Stimulated activated CD4-positive, alpha-beta T cell treated with anti-CD3 and anti-CD28 coated beads, Interleukin-15, amount 100 ng/mL, for 1 hour (primary cell): ENCODE measurements at places on chromosomes 6 and 20.
A peak's percentile ranks its signal among the peaks of the same experiment; 100 is the strongest.

- no peak for DNase-seq
Observed at GRCh38 chr6:159736908-159737307, 9.6 kb downstream of the WTAP start.

GRCh38 chr6:6793388-6794250 lies 205.1 kb downstream of the LY86 start:
- no peak for DNase-seq

DNA sequence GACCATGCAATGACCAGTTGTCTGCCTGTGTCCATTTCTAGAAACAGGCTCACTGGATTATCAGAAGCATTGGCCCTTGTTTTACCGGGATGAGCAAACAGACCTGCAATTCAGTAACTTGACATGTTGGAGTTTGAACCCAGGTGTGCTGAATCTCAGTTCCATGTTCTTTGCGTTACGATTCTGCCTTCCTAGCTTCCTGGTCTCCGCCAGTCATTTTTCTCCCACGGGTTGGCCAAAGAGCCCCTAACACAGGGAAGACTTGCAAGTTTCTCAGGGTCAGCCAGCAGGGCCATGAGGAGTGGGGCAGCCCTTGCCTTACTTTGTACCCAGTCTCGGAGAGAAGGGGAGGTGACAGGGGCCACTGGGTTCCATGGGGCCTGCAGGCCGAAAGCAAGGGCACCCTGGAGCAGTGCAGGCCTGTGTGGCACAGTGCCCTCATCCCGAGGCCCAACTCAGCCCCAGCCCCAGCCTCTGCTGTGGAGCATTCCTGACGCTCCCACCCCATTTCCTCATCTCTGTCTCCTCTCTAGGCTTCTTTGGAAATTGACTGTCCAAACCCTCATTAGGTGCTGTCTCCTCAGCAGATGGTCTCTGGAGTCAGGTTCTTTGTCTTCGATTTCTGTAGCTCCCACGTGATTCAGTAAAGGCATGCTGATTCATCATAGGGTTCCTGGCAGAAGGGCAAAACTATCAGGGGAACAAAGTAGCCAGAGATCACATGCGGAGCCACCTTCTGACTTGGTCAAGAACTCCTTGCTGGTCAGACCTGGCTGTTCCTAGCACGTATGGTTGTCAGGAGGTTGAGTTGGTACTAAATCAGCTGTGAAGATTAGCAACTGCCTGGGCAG lies 23.6 kb downstream of the CDS2 start:
- no peak for DNase-seq

GRCh38 chr6:105691081-105691480 lies 288.2 kb upstream of the PREP start:
- no peak for DNase-seq

- no peak for DNase-seq
Observed at GRCh38 chr20:38152175-38152620, 12.9 kb downstream of the TGM2 start.

GRCh38 chr20:11232896-11233295 lies 559.1 kb upstream of the JAG1 start:
- DNase-seq: no peak

DNA sequence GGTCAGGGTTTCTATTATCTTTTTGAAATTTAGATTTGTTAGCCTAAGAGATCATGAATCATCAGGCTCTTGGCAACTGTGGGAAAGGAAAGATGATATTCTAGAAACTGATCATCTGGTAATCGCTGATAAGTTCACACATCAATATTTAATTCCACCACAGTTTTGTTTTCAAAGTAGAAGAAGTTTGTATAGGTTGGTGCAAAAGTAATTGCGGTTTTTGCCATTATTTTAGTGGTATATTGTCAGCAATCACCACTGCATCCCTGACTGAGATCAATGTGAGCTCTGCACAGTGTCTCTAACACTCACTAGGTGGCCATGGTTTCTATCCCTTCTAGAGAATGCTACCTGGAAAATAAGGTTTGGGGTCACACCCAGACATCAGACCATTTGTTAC lies 17.0 kb upstream of the PXDC1 start:
- DNase-seq: no peak

DNA sequence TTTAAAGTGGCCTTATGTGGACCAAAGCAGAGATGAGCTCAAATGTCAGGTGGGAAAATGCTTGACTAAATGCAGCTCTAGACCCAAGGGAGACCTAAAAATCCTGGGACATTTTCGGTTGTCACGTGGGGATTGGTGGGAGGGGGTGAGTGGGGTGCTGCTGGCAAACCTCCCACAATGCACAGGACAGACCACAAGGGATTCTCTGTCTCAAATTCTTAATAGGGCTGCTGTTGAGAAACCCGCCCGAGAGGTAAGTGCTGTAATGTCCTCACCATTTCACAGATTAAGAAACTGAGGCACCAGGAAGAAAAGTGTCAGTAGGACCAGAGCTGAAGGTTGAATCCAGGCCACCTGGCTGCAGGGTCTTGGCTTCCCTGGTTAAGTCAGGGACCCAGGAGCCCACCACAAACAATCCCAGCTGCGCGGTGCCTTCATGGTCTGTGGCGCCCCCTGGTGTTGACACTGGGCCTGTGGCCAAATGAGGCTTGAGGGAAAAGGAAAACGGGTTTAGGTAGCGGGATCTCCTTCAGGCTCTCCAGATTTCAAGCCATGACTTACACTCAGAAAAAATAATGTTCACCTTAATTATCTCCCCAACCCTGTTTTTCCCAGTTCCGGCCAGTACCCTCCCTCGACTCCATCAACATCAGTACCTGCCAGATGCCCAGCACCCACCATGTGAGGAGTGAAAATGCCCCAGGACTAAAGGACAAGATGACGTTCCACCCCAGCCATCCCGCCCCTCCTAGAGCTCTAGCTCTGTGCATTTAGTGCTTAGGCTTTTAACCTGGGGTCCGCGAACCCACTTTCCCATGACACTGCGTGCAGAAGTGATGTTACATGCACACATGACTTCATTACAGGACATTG lies 7.2 kb downstream of the HLA-G start:
- peak; percentile 41 for DNase-seq

- no peak for DNase-seq
Observed at GRCh38 chr6:24408719-24409410, 6.1 kb downstream of the MRS2 start.

GRCh38 chr6:81572020-81572419 lies 180.5 kb downstream of the TENT5A start:
- DNase-seq: no peak

DNA sequence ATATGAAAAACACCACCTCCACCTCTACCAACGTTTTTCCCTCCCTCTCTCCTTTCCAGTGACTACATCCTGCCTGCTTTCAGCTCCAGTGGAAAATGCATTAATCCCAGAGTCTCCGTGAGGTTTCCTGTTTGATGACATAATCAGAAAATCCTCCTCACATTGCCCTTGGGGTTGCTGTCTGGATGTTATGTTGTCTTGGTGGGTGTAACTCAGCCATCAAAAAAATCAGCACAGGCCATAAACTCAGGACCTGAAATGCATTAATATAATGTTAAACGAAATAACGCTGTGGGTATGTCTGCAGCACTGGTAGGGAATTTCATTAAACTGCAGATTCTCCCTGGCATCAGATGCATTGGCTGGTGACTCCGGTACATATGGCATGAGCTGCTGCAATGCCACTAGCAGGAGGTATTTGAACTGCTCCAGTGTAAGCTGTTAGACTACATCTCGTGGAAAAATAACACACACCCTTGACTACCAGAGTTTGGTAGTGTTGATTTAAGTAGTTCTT lies 297.8 kb downstream of the PRL start:
- DNase-seq: no peak

GRCh38 chr6:22029171-22029570 lies 267.7 kb downstream of the PRL start:
- DNase-seq: no peak

- DNase-seq: no peak
Observed at GRCh38 chr6:7479801-7480266, 61.6 kb upstream of the DSP start.

- no peak for DNase-seq
Observed at GRCh38 chr6:45808917-45809316, 206.7 kb downstream of the CLIC5 start.

GRCh38 chr6:161029195-161029809 lies 37.7 kb downstream of the MAP3K4 start:
- DNase-seq: no peak

DNA sequence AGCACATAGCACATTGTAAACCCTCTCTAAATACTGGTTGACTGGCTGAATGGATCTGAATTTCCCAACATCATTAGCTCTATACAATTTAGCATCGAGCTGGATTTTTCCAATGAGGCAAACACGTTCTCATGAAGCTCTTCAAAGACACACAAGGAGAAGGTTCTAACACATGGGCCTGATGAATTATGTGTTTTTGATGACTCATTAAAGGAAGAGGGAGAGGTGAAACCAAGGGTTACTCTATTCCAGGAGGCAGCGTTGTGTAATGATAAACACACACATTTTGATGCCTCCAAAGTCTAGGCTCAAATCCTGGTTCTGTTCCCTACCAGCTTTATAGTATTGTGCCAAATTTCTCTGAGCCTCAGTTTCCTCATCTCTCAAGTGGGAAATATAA lies 84.3 kb downstream of the PFDN4 start:
- no peak for DNase-seq

GRCh38 chr20:1696521-1697209 lies 39.1 kb upstream of the SIRPG start:
- no peak for DNase-seq

DNA sequence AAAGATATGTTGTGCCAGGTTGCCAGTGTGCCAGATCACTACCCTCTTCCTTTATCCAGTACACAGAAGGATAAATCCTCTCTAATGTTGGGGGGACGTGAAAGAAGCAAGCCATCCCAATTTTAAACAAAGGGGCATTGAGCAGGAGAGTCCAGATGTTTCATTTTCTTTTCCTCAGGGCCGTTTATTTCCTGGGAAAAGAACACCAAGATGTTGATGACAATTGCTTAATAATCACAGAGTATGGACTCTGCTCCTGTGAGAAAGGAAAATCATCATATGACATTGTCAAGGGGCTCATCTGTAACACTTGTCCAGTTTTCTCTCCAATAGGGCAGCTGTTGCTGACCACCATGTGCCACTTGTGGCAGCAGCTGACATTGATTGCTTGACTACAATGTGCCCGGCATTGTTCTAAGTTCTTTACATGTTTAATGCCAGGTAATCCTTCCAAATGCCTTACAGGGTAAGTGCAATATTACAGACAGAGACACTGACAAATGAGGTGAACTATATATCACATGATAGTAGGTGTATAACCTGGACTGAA lies 161.4 kb downstream of the CD109 start:
- no peak for DNase-seq

DNA sequence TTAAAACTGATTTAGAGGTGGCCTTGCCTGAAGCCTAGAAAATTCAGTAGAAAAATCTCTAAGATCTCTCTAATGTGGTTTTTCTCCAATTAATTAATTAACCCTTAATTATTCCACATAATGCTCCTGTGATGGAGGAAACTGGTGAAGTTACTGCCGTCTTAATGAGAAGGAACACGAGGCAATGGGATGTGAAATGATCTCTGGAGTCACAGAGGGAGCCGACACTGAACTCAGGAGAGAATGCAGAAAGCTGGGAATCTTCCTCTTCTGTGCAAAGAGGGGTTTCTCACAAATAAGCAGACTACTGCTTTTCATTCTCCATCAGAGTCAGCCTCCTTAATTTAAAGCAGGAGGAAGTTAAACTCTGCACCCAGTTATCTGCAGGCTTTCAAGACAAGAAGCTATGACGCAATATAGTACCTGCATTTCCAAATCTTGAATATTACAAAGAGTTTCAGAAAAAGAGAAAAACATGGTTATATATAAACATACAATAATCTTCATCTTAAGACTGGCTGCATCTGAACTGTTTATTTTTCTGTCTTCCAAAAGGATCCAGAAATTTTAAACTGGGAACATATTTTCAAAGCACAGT lies 18.1 kb upstream of the SNRPB2 start:
- DNase-seq: no peak
